Activated CD4-positive, alpha-beta T cell treated with anti-CD3 and anti-CD28 coated beads, Interleukin-2, amount 50 U/mL, for 24 hours (primary cell): ENCODE measurements at places on chromosomes 4 and X.

DNA sequence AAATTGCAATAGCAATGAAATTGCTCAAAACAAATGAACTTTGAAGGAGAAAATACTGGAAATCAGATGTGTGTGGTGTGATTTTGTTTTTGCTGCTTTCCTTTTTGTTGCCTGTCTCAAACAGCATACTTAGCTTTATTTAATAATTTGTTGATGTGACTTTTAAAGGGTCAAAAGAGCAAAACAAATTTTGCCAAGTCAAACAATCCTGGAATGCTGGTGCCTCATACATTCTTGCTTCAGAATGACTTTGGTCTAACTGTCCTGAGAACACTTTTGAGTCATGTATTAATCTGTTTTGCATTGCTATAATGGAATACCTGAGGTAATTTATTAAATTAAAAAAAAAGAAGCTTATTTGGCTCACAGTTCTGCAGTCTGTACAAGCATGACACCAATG, 3.4 kb downstream of the PF4V1 start:
- DNase-seq: no peak

- no peak for DNase-seq
These were observed 1077.3 kb downstream of the RAPGEF2 start for GRCh38 chr4:160180211-160180610.

- no peak for DNase-seq
These were observed 20.4 kb downstream of the UGT2B11 start for GRCh38 chr4:69194166-69194565.

DNA sequence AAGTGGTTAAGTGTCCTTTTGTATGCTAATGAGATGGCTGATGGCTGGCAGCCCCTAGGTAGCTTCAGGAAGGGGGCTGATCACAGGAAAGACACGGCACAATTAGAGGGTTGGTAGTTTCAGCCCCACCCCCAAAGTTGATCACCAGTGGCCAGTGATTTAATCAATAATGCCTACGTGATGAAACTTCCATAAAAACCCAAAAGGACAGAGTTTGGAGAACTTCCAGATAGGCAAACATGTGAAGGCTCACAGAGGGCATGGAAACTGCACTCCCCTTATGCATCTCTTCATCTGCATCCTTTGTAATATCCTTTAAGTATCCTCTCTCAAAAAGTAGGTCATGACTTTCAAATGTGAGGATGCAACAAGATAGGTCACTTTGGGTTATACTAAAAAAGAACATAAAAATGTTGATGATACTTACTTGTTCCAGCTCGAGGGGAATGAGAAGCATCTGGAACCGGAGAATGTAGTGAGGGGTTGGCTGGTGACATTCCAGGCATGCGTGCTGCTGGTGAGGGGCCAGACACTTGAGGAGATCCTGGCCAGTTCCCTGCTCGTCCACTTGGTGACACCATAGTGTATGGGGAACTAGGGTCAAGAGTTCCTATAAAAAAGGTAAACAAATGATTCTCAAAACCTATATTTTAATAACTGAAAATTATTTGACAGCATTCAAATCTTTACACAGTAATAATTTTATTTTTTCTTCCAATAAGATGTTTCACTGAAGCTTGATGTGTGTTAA, 16.7 kb upstream of the CXorf38 start:
- DNase-seq: no peak

- DNase-seq: no peak
These were observed 75.4 kb downstream of the AR start for GRCh38 chrX:67619253-67619652.

DNA sequence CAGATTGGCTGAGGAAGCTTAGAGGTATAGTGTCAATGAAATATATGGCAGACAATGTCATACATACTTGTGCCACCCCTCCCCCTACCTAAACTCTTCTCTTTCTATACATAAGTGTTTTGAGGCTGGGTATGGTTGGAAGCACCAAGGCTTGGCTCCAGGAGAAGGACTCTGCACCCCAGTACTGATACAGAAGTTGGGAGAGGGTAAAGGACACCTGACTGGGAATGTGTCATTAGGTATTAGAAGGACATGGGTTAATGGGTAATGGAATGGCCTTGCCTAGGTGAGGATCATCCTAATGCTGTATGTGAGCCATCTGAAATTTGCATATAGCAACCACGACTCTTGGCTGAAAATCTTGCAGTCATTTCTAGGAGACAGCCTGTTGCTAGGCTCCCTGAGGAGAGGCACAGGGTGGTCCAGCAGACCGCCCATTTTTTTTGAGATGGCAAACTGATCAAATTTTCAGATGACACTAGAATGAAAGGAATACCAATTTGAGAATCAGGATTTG, 26.8 kb upstream of the AP1S2 start:
- no peak for DNase-seq

GRCh38 chr4:184444953-184445309, 29.4 kb downstream of the IRF2 start:
- no peak for DNase-seq

DNA sequence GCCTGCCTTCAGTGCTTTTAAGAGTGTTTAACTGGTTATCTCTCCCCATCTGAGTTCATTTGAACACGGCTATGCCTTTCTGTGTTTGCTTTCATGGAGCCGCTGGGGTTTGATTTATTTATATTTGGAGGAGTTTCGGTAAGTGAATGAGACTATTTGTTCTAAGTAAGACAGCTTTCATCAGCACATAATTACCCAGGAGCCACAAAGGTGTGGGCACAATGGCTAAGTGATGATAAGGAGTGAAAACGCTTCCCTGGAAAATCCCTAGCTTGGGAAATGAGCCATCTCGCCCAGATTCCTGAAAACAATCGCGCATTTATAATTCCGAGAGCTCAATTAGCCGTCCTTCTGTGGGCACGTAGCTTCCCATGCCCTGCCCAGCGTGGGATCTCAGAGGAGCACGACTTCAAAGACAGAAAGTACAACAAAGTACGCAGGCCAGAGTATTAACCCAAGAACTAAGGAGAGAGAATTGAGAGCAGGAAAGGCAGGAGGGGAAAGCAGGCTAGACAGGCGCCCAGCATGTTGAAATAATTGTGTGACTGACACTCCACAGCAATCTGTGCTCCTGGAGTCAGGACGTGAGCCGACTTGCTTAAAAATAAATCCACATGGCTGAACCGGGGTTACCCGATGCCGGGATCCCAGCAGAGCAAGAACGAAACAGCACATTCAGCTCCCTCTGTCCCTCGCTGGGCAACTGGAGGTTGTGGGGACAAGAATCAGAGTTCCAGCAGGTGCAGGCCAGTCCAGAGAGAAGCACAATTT, 99.0 kb downstream of the DHRSX start:
- no peak for DNase-seq

DNA sequence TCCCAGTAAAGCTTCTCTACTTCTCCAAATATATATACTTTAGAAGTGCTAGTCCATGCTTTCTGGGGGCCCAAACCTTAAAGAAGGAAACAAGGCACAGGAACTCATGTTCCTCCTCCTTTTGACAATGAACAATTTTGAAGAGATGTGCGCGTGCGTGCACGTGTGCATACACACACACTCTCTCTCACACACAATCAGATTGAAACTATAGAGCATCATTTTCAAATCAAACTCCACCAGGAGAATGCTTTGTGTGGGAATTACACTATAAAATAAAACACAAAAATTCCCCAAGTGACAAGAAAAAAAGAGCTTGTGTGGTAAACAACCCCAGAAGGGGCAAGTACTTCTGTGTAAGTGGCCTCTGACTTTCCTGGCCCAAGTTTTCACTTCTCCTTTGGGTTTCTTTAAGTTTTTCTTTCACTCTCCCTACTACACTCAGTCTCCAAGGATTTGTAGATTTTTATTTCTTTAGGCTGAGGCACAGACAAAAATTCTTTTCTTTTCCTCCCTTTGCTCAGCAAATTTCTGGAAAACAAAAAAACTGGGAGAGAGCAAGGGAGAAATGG, 46.6 kb upstream of the SHISA3 start:
- DNase-seq: no peak

DNA sequence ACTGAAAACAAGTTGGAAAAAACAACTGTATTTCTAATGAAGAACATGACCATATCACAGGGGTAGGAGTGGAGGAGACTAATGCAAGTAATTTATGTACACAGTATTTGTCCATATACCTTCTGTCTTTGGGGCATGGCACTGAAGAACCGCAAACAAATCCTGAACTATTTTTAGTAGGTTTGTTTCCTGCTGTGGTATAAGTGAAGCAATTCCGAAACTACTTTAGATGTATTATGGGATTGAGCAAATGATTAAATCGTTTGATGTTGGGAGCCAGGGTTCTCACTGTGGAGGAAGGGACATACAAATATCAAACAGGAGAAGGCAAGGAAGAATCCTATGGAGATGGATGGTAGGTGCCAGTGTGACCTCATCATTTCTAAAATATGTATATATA, 18.9 kb upstream of the SH3KBP1 start:
- no peak for DNase-seq

- DNase-seq: no peak
These were observed 60.1 kb upstream of the PLAC1 start for GRCh38 chrX:134718105-134718965.

GRCh38 chr4:185587427-185588161, 52.3 kb upstream of the PDLIM3 start:
- peak; percentile 70 for DNase-seq

GRCh38 chrX:37060999-37061398, 52.8 kb downstream of the FAM47C start:
- no peak for DNase-seq

GRCh38 chr4:54589586-54589985, 68.2 kb upstream of the KIT start:
- no peak for DNase-seq

GRCh38 chr4:8228319-8229250, 29.5 kb downstream of the SH3TC1 start:
- DNase-seq: peak; percentile 53

DNA sequence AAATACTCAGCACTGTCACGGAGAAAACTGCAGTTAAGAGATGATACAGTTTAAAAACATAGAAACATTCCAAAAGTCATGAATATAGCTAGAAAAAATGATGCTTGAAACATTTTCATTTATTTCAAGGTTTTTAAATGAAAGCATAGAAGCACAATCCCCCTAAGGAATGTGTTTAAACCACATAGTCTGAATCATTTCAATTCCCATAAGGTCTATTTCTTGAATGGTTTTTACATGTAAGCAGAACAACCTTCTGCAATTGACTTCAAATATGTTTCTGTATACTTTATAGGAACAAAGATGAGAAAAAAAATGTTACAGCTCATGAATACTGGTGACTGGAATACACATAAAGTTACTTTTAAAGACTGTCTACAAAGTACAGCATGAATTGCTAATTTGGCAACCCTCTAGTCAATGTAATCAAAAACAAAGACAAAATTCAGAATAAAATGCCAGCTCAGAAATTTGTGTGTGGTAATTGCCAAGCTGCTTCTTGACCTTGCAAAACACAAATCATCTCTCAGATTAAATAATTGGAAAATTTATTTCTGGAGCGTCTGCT, 886.4 kb upstream of the ADGRL3 start:
- DNase-seq: no peak

DNA sequence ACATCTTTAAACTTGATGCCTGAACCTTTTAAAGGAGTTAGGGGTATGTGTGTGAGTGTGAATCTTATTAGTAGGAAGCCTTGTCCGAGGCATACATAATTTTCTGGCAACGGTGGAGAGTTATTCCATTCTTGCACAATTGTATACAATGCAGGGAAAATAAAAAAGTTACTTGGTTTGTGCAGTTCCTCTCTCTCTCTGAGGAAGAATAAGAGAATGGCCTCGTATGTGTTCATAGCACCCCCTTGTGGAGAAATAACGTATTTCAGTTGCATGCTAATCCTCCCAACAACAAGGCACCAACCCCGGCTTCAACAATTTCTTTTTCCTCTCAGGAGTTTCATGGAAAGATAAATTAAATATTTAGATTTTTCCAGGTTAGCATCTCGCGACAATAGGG, 33.7 kb upstream of the FGF13 start:
- peak; percentile 1 for DNase-seq

- no peak for DNase-seq
These were observed 25.5 kb downstream of the PDLIM5 start for GRCh38 chr4:94477227-94477626.
